HFFc6 (cell line): ENCODE measurements at places on chromosomes 13 and 19.

DNA sequence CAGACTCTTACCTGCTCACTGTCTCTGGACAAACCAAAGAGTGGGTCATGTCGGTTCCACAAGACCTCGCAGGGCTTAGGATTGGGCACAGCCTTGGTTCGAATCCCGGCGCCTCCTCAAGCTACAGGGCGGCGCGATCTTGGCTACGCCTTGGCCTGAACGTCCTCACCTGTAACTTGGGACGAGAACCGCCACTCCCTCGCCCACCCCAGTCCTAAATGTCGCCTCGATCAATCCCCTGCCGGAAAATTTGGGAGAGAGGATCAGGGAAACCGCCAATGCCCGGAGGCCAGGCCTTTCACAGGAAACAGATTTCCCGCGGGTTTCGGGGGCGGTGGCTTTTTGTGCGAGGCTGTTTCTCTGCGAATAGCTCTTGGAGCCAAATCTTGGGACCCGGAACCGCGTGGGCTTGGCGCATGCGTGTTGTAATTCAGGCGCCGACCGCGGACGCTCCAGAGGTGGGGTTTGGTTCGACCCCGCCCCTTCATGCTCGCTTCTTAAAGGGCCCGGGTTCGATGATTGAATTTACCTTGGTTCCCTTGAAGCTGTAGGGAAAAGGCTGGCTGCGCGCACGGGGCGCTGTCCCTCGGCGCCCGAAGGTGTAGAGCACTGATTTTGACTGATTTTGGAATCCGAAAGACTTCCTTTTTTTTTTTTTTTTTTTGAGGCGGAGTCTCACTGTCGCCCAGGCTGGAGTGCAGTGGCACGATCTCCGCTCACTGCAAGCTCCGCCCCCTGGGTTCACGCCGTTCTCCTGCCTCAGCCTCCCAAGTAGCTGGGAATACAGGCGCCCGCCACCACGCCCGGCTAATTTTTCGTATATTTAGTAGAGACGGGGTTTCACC is at the start of gene NR2C2AP:
Gene NR2C2AP (minus strand): TSS at position 403 of the 845 bp plus-strand sequence. CDS start 354 bp downstream, at position 49.
- DNase-seq = peak; percentile 76

- DNase-seq = no peak
Measured at GRCh38 chr13:20779405-20779804, 5.6 kb upstream of the EEF1AKMT1 start.

DNA sequence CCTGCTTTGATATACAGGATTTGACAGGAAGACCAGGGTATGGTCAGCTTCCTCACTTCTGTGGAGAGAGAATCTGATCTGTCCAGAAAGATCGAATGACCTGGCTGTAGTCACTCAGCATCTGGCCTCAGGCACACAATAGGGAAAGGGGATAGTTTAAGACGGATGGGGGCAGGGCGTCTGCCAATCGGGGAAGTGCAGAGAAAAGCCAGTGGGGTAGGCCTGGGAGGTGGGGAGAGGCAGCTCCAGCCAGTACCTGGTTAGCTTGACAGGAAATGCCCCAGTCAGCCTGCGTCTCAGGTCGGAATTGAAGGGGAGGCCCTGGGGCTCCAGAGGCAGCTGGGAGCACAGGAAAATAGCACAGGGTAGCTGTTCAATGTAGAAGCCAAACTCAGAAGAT is 12.4 kb downstream of the ZNF444 start:
- DNase-seq = no peak

DNA sequence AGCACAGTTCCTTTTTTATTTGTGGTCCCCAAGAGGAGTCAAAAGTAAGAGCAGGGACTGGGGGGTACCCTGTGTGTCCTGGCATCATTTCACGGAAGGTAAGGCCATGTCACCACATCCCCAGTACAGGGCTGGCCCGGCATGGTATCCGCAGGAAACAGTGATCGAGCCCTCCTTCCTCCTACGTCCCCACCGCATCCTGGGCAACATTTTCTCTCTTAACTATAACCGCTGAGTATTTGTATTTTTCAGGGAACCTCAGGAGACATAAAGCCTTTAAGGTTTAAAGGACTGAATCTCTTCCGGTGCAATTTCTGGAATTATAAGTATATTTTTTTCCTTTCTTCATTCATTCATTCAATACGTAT is 13.6 kb upstream of the LATS2 start:
- no peak for DNase-seq

DNA sequence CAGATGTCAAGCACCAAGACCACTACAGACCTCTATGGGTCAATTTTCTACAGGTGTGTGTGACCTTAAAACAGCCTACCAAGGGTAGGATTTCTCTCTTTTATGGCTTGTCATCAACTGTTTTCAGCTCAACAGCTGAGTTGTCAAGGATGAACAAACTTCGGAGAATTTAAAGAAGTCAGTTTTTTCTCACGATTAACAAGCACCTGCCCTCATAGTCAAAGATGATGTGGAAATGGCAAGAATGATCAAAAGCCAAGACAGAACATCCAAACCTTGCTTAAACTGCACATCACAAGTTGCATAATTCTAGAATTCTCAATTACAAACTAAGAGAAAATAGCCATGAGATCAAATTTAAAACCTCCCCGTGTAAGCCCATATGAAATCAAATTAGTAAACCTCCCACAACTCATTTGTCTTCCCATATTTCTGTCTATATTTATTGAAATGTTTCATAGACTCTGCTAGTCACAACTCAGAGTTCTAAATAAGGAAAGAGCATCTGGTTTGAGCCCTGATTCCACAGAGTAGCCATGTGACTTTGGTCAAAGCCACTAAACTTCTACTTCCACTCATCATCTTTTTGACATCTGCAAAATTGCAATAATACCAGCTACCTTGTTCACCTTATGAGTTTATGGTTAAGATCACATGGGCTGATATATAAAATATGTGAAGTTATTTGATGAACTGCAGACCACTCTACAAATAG is 521.5 kb upstream of the HTR2A start:
- DNase-seq = no peak

DNA sequence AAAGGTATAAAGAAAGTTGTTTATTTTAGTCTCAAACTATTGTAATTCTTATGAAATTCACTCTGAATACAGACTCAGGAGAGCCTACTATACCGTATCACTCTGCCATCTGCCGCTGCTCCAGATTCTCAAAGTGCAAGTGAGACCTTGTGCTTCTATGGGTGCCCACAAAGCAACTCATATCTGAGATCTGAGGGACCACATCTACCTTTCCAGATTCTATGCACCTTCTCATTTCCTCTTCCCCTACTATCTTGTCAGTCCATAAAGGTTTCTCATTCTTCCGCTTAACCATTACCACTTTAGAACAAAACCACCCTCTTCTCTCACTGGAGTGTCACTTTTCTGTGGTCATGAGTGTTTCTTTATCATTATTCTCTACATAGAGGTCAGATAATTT is 1236.9 kb downstream of the DIAPH3 start:
- no peak for DNase-seq

DNA sequence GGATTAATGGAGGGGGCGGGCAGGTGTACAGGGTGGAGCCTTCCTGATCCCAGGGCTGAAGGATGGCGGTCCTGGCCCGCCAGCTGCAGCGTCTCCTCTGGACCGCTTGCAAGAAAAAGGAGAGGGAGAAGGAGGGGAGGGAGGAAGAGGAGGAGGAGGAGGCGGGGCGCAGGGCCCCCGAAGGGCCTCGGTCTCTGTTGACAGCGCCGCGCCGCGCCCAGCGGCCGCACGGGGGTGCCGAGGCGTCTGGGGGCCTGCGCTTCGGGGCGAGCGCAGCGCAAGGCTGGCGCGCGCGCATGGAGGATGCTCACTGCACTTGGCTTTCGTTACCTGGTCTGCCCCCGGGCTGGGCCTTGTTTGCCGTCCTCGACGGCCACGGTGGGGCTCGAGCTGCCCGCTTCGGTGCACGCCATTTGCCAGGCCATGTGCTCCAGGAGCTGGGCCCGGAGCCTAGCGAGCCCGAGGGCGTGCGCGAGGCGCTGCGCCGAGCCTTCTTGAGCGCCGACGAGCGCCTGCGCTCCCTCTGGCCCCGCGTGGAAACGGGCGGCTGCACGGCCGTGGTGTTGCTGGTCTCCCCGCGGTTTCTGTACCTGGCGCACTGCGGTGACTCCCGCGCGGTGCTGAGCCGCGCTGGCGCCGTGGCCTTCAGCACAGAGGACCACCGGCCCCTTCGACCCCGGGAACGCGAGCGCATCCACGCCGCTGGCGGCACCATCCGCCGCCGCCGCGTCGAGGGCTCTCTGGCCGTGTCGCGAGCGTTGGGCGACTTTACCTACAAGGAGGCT is at the start of gene PPM1N:
Gene PPM1N (plus strand): TSS at position 33 of the 785 bp plus-strand sequence. CDS start 30 bp downstream, at position 63.
- no peak for DNase-seq
